ENCODE measurements at places on chromosomes 7 and 10. TPM values are rescaled to one million over a fixed set of nuclear protein-coding genes. Genes with fewer than 3 reads are reported as not detected.
A peak's percentile ranks its signal among the peaks of the same experiment; 100 is the strongest.

Gene SUN3
- total RNA-seq: 0.97 TPM

Gene CREB5
- not detected for total RNA-seq

Gene ARHGEF35
- total RNA-seq: 2.4 TPM

GRCh38 chr7:120867932-120868331 is 10.0 kb upstream of the TSPAN12 start:
- no peak for DNase-seq

GRCh38 chr7:64888561-64888900 is 14.5 kb upstream of the ZNF273 start:
- no peak for DNase-seq

- no peak for DNase-seq
Measured at GRCh38 chr7:37100735-37101331, 347.8 kb downstream of the ELMO1 start.

DNA sequence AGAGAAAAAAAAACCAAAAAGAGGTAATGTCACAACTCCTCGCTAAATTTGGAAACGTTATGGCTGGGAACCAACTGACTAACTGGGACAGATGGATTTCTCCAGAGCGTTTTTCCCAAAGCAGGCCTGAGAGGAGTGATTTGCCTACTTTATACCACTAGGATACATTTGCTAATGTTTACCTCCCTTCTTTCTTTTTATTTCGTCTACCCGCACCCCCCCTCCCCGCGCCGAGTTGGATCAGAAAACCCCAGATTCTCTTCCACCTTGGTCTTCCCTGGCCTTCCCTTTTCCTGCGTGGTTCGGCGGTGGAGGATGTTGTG is 7.2 kb downstream of the CPA2 start:
- DNase-seq: no peak

DNA sequence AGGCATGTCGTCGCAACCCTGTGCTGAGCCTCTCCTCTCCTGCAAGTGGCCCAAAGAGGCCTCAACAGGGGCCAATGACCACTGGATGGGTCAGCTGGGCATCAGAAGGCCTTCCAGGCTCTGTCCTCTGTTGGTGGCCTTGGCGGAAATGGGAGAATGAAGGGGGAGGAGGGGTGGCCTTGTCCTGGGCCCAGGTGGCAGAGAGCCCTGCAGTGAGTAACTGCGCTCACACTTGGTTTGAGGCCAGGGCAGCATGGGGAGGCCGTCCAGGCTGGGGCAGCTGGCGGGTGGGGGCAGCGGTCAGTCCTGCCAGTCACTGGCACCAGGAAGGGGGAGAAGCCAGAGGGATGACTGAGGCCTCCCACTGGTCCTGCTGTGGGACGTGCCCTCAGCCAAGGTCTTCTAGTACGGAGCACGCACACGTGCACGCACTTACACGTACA is 59.8 kb downstream of the LHPP start:
- no peak for DNase-seq

- no peak for DNase-seq
Measured at GRCh38 chr7:90900628-90901356, 304.7 kb downstream of the CDK14 start.

DNA sequence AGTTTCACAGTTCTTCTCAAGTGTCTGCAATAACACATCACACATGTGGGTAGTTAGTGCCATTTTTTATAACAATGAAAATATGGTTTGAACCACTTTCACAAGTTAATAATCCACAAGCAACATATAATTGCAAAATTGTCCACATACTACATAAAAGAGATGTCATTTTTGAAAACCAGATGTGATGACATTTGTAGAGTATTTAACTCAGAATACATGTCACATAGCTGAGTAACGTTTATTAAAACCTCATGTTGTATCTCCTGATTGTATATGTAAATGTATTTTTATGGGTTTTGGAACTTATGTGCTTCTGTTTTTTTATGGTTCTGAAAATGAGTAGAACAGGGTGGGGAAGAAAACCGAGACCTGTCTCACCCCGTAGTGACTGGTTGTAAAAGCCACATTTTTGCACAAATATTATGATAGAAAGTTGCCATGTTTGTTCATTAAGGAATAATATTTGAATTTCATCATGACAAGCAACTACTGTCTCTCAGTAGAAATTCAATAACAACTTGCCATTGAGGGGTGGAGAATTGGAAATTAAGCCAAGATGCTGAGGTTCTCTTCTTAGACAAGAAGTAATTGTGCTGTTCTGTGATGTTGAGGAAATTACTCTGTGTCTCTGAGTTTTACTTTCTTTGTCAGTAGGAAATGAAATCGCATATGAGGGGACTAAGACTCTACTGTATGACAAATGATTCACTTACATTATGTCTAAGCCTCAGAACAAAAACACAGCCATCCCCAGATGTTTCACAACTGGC is 29.2 kb upstream of the EGFR start:
- DNase-seq: no peak

GRCh38 chr7:41097501-41097900 is 605.4 kb downstream of the INHBA start:
- DNase-seq: no peak

DNA sequence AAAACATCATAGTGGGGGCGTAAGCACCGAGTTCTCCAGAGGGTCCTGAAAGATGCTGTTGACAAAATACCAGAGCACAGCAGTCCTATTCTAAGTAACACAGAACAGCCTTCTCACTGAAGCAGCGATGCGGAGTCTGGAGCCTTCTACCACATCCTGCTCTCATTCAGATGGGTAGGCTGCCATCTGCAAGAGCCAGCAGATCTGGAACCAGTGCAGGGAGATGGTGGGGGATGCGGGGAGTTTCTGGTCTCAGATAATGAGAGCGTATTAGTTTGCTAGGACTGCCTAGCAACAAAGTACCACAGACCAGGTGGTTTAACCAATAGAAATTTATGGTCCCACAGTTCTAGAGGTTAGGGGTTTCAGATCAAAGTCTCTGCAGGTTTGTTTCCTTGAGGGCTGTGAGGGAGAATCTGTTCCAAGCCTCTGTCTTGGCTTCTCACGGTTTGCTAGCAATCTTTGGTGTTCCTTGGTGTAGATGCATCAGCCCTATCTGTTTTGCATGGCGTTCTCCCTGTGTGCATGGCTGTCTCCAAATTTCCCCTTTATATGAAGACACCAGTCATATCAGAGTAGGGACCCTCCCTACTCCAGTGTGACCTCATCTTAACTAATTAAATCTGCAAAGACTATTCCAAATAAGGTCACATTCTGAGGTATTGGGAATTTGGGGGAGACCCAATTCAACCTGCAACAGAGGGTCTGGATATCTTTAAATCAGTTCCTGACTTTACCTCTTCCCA is 52.0 kb upstream of the STEAP1B start:
- no peak for DNase-seq

GRCh38 chr10:84256510-84257342 is 11.9 kb downstream of the RGR start:
- peak; percentile 61 for DNase-seq

DNA sequence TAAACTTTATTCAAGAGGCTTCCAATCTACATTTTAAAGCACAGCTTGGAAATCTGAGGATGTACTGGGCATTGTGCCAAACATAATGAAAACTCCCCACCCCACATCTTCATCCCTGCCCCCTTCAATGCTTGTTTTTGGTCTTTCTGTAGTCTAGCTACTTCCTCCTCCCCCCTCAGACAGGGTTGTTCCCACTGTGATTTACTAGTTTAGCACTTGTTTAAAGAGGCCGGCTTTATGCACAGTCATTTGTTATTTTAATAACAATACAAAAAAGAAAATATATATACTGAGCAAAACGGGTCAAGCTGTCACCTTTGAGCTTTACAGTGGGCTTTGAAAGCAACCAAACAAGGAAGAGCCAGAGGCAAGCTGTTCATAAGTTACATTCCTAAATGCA is 132.6 kb downstream of the CHRM2 start:
- no peak for DNase-seq
